ENCODE measurements at places on chromosomes 5 and 9. TPM values are rescaled to one million over a fixed set of nuclear protein-coding genes. Genes with fewer than 3 reads are reported as not detected.

- H3K27me3 ChIP-seq = no peaks in the 10 kb centered on the region
- H3K4me1 ChIP-seq = peaks cover 84% of the 10 kb centered on the region
- no peak for DNase-seq
- H3K36me3 ChIP-seq = peaks cover 77% of the 10 kb centered on the region
Measured at GRCh38 chr9:136230365-136230764, 15.2 kb downstream of the QSOX2 start.

DNA sequence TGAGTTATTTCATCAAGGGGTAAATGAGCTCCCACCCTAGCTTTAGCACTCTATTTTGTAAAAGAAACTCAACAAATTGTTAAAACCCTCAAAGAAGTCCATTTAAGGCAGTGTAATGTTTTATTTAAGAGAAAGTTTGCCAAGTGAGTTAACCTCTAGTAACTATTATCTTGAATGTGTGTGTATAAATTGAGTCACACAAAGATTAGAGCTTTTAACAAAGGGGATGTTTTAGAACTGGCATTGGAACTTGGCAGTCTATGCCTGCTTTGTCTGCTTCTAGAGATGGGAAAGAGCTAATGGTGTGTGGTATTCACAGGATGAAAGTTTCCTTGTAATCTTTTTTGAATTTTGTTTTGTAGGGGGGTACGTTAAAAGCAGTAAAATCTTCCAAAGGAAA, 33.2 kb downstream of the KDM3B start:
- no peaks in the 10 kb centered on the region for H3K4me1 ChIP-seq
- H3K4me3 ChIP-seq = no peak overlapping the region
- no peak overlapping the region for H3K27ac ChIP-seq

GRCh38 chr5:119357270-119357669, 1.5 kb downstream of the TNFAIP8 start:
- peaks cover 57% of the 10 kb centered on the region for H3K36me3 ChIP-seq
- H3K27ac ChIP-seq = peak overlapping the region; percentile 98
- peaks cover 82% of the 10 kb centered on the region for H3K4me1 ChIP-seq
- DNase-seq = no peak

DNA sequence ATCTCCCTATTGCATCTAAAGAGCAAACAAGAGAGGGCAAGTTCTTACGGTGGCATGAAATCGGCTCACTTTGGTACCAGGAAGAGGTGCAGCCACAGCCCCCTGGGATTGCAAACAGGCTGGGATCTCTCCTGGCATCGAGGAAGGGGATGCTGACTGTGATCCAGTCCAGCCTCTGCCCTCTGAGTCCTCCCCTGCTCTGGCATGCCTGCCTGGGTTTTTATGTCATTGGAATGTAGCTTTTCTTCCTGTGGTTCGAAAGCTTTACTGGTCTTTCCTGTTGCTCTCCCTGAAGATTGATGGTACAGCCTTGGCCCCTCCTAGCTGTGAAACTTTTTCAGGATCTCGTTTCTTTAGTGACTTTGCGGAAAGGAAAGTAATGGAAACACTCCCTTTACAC, 6.6 kb downstream of the SLC46A2 start:
- no peaks in the 10 kb centered on the region for H3K27me3 ChIP-seq
- H3K4me3 ChIP-seq = no peak overlapping the region

GRCh38 chr5:124477577-124477976, 268.9 kb downstream of the ZNF608 start:
- H3K36me3 ChIP-seq = no peaks in the 10 kb centered on the region
- H3K4me3 ChIP-seq = no peak overlapping the region
- DNase-seq = no peak

- H3K4me1 ChIP-seq = peaks cover 88% of the 10 kb centered on the region
- no peak for DNase-seq
- no peaks in the 10 kb centered on the region for H3K27me3 ChIP-seq
Measured at GRCh38 chr5:96876292-96876850, at the start of gene ERAP2. Gene ERAP2 (plus strand): TSS chr5:96876500. CDS start chr5:96879686, 3,186 bp downstream.

- no peaks in the 10 kb centered on the region for H3K27me3 ChIP-seq
- no peak overlapping the region for H3K27ac ChIP-seq
- DNase-seq = no peak
- H3K4me1 ChIP-seq = no peaks in the 10 kb centered on the region
Measured at GRCh38 chr9:130626249-130626996, 38.0 kb upstream of the PRDM12 start.

GRCh38 chr5:166926138-166926537, 1365.3 kb upstream of the WWC1 start:
- H3K4me1 ChIP-seq = no peaks in the 10 kb centered on the region
- H3K36me3 ChIP-seq = no peaks in the 10 kb centered on the region
- no peak for DNase-seq
- H3K4me3 ChIP-seq = no peak overlapping the region

DNA sequence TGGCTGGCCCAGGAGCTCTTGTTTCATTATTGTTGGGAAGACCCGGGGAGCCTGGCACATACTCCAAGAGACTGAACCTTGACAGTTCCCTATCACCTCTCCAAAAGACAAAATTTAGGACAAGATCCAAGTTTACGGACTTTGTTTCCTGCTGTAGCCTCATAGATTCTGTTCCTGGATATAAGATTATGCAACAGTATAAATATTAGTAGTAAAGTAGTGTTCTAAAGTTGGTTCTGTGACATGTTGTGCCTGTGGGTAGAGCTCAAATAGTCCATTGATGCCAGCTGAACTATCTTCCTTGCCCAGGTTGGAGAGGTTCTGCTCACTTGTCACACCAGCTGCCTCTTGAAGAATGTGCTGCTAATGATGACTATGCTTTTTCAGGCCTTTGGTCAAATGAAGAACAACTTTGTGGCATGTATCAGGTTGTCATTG, 430.2 kb downstream of the DMAC1 start:
- no peaks in the 10 kb centered on the region for H3K4me1 ChIP-seq
- no peaks in the 10 kb centered on the region for H3K27me3 ChIP-seq
- H3K36me3 ChIP-seq = no peaks in the 10 kb centered on the region
- H3K4me3 ChIP-seq = no peak overlapping the region

DNA sequence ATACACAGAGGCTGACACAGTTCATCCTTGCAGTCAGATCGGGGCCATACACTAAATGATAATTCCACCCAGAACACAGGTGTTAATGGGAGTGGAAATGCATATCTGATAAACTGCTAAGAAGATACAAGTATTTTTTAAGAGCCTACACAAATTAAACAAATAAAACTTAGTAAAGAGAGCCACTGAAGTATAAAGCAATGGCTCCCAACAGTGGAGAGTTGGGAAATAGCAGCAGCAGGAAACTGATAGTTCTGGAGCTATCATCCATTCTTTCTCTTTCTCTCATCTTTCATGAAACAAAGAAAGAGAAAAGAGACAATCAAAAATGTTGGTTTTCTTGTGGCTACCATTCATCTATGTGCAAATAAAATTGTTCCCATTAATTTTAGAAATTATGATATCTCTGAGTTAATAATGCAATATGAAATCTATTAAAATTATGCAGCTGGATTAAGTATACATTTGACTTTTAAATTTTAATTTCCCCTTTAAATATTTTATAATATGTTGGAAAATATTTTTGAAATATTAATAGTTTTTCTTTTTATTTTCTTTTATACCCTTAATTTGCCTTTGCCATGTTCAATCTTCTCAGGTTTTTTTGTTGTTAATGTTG, 120.8 kb downstream of the EMB start:
- H3K36me3 ChIP-seq = no peaks in the 10 kb centered on the region
- H3K4me1 ChIP-seq = peaks cover 1% of the 10 kb centered on the region
- no peaks in the 10 kb centered on the region for H3K27me3 ChIP-seq
- no peak overlapping the region for H3K4me3 ChIP-seq

DNA sequence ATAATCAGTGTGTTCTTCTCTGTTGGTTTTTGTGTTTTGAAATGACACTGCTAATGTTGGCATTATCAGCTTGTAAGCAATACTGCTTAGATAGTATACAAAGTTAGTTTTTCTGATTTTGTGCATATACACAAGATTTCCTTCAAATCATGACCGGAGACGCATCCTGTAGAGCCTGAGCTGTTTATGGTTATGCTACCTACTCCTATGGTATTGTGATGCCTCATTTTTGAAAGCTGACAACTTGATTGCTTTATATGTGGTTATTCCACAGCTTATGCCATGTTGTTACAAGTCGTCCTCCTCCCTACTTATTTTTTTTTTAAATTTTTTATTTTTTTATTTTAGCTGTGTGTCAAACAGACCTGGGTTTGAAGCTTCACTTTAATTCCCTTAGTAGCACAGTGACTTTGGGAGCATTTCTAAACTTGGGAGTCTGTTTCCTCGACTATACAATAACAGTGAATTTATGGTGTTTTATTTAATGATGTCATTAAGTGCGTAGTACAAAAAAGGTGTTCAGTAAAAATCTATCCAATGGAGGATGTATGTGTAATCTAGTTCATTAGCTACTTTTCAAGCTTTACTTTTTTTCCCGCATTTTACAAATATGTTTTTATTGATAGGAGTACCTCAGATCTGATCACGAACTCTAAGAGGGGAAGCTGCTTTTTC, 59.5 kb downstream of the PARP8 start:
- no peaks in the 10 kb centered on the region for H3K27me3 ChIP-seq
- H3K27ac ChIP-seq = no peak overlapping the region
- H3K36me3 ChIP-seq = no peaks in the 10 kb centered on the region
- no peak for DNase-seq
- H3K4me1 ChIP-seq = peaks cover 61% of the 10 kb centered on the region

DNA sequence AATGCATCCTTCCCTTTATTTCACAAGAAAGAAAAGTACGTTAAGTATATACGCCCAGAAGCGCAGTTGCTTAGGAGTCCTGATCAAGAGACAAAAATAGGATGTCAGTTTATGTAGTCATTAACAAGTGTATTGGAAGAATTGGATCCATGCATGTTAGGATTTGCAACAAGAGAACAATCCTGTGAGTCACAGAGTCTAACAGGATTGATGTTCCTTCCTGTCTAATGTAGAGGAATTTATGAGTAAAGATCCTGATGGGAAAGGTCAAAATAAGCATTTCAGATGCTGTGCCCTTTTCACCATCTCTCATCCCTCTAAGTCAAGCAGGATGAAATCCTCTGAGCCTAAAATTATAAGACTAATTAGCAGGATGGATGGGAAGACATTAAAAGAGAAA, 406.0 kb upstream of the GRIA1 start:
- H3K27me3 ChIP-seq = no peaks in the 10 kb centered on the region
- H3K4me1 ChIP-seq = no peaks in the 10 kb centered on the region
- H3K36me3 ChIP-seq = no peaks in the 10 kb centered on the region
- H3K4me3 ChIP-seq = no peak overlapping the region

GRCh38 chr5:144710637-144711036, 540.0 kb downstream of the KCTD16 start:
- no peaks in the 10 kb centered on the region for H3K27me3 ChIP-seq
- H3K4me3 ChIP-seq = peak overlapping the region; percentile 24
- H3K4me1 ChIP-seq = peaks cover 43% of the 10 kb centered on the region
- DNase-seq = no peak
- peak overlapping the region; percentile 26 for H3K27ac ChIP-seq

DNA sequence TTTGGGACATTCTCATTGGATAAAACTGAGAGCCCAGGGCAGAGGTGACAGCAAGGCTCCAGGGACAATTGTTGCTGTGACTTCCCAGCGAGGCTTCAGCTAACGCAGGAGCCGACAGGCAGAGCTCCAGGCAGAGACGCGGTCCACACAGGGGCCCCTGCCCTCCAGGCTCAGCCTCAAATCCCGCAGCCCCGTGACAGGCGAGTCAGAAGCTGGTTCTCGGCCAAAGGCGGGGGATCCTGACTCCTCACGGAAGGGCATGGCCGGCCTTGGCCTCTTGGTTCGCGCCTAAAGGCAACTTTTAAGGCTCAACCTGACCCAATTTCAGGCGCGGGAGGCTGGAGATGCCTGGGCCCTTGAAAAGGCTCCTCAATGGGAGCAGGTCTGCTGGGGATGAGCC, 21.3 kb downstream of the SLC12A7 start:
- peaks cover 23% of the 10 kb centered on the region for H3K36me3 ChIP-seq
- no peak overlapping the region for H3K27ac ChIP-seq
- no peak overlapping the region for H3K4me3 ChIP-seq
- no peak for DNase-seq
- no peaks in the 10 kb centered on the region for H3K4me1 ChIP-seq

GRCh38 chr5:137613554-137614265, 114.6 kb upstream of the SPOCK1 start:
- no peak overlapping the region for H3K4me3 ChIP-seq
- H3K27ac ChIP-seq = no peak overlapping the region
- no peaks in the 10 kb centered on the region for H3K4me1 ChIP-seq
- no peaks in the 10 kb centered on the region for H3K36me3 ChIP-seq
- H3K27me3 ChIP-seq = peaks cover 4% of the 10 kb centered on the region

DNA sequence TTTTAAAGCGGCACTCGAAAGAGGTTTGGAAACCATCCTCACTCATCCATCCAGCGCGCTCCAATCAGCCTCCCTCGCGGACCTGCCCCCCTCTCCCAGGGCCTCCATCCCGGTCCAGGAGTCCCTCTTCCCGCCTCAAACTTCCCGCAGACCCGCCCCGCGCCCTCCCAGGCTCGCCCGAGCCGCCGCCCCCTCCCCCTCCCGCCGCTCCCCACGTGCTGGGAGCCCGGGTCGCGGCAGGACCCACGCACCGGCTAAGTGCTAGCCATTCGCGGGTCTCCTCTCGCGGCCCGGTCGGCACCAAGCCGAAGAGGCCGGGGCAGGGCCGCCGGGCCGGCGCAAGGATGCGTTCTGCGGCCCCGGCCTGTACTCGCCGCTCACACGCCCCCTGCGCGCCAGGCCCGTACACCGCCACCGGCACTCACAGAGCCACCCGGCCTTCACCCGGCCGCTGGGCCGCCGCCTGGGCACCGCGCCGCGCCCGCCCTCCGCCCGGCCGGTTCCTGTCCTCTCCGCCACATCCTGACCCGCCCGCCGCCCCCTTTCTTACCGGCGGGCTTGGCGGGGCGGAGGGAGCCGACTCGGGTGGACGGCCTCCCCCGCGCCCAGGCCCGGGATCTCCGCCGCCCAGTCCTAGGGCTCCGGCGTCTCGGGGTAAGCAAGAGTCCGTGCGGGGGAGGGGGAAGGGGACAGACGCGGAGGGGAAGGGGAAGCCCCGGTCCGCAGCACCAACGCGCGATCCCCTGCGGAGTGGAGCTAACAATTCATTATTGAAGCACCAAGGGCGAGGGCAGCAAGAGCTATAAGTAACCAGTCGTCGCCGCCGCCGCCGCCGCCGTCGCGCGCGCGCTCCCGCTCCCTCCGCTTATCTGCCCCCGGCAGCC, 576 bp downstream of the CHD1 start:
- no peaks in the 10 kb centered on the region for H3K27me3 ChIP-seq
- no peak for DNase-seq
- H3K36me3 ChIP-seq = peaks cover 59% of the 10 kb centered on the region

Gene GLIPR2
- 13.6 TPM for total RNA-seq

Gene SHOC1
- total RNA-seq = not detected

Gene FAM221B
- not detected for total RNA-seq

Gene SPATA31D4
- total RNA-seq = not detected

Gene SLCO4C1
- total RNA-seq = 0.33 TPM

Gene TLX3
- total RNA-seq = not detected

Gene HTR4
- not detected for total RNA-seq

Gene UBTD2
- 9.0 TPM for total RNA-seq

Gene SV2C
- total RNA-seq = not detected

Gene CTXN3
- not detected for total RNA-seq

Measured in activated B cell treated with CpG ODN at 0.5 μM for 24 hours (primary cell).